ENCODE measurements at places on chromosomes 5 and 9.

- no peak for DNase-seq
Measured at GRCh38 chr9:132983491-132984201, 5.2 kb downstream of the GFI1B start.

DNA sequence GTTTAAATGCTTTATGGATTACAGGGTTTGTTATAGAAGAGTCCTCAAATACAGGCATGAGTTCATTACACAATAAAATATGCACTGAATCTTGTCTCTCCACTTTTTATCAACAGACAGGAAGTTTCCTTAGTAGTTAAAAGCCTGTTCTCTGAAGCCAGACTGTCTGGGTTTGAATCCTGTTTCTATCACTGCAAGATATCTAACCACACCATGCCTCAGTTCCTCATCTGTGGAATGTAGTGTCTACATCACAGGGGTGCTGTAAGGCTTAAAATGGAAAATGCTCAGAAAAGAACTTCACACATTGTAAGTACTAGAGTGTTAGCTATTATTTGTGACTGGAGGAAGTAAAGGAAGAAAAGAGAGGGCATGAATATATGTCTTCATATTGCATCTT, 9.3 kb downstream of the LIX1 start:
- no peak for DNase-seq

- no peak for DNase-seq
Measured at GRCh38 chr9:93276973-93277372, 93.0 kb downstream of the WNK2 start.

GRCh38 chr5:130720355-130720754, 444.7 kb downstream of the HINT1 start:
- no peak for DNase-seq

DNA sequence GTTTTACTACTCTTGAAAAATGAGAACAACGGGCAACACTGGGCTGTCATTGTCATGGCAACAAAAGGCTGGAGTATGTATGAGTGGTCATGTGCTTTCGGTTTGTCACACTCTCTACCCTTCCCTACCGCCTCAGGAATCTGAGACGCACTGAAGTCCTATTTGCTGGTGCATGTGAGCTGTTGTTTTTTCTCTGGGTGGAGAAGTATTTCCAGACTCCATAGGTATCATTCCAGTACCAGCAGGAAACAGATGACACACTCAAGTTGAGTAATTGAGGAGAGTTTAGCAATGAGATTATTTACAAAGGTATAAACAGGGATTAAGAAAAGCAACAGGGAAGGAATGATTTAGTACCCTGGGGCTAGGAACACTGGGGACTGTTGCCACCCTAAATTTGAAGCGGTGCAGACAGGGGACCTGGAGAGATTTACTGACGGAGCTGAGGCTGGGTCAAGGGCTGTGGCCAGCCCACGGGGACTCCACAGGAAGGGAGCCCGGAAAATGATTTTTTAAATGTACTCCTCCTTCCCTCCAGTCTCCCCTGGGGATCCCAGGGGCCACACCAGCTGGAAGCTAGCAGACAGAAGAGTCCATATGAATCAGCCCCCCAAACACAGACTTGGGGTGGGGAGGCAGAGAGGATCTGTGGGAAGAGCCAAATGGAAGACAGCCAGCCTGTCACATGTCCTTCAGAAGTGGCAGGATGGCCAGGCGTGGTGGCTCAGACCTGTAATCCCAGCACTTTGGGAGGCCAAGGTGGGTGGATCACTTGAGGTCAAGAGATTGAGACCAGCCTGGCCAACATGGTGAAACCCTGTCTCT, 13.2 kb upstream of the ZBTB43 start:
- no peak for DNase-seq

GRCh38 chr5:115599924-115600323, 2.4 kb downstream of the TICAM2 start:
- no peak for DNase-seq

DNA sequence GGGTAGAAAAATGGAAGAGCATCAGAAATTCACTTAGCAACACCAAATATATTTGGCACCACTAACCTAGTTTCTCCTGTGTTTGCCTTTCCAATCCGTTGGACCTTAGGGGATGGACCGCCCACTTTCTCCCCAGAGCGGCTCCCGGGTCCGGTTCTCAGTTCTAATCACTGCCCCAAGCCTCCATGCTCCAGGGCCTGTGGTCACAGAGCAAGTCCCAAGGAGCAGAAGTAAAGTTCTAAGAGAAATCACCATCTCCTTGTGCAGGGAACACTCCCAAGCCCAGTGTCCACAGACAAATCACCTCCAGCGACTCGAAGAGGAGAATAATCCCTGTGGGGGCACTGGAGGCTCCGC, 728 bp upstream of the SLC1A1 start:
- DNase-seq: no peak

- DNase-seq: no peak
Measured at GRCh38 chr5:39072925-39073766, 1.1 kb downstream of the RICTOR start.

GRCh38 chr5:150175076-150175475, 8.5 kb downstream of the CDX1 start:
- no peak for DNase-seq

DNA sequence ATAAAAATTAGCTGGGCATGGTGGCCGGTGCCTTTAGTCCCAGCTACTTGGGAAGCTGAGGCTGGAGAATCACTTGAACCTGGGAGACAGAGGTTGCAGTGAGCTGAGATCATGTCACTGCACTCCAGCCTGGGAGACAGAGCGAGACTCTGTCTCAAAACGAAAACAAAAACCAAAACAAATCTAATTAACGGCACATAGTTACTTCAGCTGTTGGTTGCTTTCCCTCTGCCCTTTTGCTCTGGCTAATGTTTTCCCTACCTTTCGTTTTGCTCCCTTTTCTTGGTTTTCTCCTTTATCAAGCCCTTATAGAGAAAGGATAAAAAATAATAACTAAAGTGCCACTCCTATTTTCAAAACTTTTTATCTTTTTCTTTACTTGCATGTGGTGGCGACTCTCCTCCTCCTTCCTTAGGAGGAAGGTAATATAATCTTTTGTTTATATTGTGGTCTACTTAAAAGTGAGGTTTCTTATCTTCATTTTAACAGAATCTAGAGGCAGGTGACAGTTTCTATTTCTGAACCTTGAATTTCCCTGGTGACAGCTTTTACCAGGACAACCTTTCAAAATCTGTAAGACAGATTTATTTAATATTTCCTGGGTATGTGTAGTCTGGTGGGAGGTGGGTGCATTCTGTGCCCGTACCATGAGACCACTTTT, 125.4 kb downstream of the ARHGEF28 start:
- DNase-seq: no peak

- DNase-seq: no peak
Measured at GRCh38 chr5:82466986-82467561, 188.9 kb upstream of the RPS23 start.

- DNase-seq: no peak
Measured at GRCh38 chr9:10059044-10059443, 553.8 kb downstream of the PTPRD start.

GRCh38 chr9:18739127-18739526, 265.2 kb downstream of the ADAMTSL1 start:
- DNase-seq: no peak

DNA sequence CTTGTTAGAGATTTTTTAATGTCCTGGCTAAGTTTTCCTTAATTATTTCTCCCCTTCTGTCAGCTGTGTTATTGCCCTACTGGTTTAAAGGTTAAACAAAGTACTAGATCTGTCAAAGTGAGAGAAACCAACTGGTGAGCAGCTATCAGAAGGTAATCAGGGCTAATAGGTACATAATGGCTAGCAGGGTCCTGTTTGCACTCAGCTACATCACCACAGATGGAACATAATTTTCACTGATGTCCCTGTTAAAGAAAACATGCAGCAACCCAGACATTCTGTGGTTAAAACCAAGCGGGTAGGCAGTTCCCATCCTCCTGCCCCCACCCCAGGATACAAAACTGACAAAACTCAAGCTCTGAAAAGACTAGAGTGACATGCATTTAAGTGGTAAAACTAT, 473.9 kb downstream of the NR2F1-AS1 start:
- DNase-seq: no peak

DNA sequence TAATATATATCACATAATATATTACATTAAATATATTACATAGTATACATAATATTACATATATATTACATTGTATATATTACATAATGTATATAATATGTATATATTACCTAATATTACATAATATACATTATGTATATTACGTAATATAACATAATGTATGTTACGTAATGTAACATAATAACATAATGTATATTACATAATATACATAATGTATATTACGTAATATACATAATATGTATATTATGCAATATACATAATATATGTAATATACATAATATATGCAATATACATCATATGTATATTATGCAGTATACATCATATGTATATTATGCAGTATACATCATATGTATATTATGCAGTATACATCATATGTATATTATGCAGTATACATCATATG, 19.1 kb downstream of the CYLC2 start:
- no peak for DNase-seq

DNA sequence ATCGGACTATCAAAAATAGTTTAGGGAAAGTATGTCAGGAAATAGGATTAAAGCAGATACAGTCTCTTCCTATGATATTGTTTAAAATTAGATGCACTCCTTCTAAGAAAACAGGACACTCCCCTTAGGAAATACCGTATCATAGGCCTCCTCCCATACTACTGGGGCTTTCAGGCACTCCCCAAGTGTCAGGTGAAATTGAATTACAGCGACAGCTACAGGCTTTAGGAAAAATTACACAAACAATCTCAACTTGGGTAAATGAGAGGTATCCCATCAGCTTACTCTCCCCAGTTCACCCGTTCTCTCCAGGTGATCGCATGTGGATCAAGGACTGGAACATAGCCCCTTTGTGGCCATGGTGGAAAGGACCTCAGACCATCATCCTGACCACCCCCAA, 110.4 kb upstream of the EPB41L4A start:
- DNase-seq: no peak

DNA sequence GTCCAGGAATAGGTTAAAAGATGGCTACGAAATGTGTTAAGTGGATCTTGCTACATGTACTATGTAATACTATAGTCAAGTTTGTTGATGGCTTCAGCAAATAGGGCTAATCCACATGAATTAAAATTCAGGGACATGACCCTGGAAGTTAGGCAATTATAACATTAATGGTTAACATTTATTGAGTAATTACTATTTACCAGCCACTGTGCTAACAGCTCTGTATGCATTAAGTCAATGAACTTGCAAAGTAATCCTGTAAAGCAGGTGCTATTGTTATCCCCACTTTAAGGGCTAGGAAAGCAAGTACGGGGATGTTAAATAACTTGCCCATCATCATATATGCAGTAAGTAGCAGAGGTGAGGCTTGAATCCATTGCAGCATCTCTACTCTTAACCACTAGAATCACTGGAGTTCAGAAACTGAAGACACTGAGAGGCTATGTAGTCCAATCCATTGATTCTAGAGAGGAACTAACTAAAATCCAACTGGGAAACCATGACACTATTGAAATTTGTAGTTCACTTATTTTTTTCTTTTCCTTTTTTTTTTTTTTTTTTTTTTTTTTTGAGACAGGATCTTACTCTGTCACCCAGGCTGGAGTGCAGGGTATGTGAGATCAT, 77.5 kb upstream of the SPINK5 start:
- DNase-seq: no peak

- no peak for DNase-seq
Measured at GRCh38 chr5:140351609-140352334, 5.4 kb upstream of the HBEGF start.

GRCh38 chr9:91421128-91421765, 2.4 kb downstream of the NFIL3 start:
- peak; percentile 18 for DNase-seq

DNA sequence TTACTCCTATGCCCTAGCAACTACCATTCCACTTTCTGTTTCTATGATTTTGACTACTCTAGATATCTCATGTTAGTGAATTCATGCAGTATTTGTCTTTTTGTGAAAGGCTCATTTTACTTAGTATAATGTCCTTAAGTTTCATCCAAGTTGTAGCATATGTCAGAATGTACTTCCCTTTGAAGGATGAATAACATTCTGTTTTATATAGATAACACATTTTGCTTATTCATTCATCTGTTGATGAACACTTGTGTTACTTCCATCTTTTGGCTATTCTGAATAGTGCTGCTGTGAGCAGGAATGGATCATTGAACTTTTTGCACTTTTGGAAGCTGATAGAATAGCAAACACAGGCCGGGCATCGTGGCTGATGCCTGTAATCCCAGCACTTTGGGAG, 140.2 kb upstream of the MYO10 start:
- DNase-seq: no peak

DNA sequence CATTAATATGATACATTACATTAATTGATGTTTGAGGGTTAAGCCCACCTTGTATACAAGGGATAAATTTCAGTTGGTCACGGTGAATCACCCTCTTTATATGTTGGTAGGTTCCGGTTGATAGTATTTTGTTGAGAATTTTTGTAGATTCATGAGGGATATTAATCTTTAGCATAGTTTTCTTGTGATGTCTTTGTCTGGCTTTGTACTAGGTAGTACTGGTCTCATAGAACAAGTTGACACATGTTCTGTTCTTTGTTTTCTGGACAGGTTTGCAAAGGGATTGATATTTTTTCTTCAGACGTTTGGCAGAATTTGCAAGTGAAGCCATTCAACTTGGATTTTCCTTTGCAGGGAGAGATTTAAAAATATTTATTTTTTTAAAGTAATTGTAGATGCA, 49.1 kb upstream of the CLK4 start:
- DNase-seq: no peak
